ENCODE measurements at places on chromosomes 3 and 15.

DNA sequence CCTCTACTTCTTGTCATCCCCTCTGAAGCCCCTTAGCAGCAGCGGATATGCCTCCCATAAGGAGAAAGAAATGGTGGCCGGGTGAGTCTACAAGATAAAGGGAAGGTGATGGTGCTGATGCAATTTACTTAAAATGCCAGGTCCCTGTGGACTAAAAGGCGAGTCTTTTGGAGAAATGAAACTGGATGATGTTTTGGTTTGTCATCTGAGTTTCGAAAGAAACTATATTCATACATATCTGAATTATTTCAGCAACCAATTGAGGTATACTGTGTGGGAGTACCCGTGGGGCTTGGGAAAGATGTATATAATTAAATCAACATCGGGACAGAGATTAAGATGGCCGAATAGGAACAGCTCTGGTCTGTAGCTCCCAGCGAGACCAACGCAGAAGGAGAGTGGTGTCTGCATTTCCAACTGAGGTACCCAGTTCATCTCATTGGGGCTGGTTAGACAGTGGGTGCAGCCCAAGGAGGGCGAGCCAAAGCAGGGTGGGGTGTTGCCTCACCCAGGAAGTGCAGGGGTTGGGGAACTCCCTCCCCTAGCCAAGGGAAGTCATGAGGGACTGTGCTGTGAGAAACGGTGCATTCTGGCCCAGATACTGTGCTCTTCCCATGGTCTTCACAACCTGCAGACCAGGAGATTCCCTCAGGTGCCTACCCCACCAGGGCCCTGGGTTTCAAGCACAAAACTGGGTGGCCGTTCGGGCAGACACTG lies 210.6 kb upstream of the CHRM5 start:
- no peak for DNase-seq

DNA sequence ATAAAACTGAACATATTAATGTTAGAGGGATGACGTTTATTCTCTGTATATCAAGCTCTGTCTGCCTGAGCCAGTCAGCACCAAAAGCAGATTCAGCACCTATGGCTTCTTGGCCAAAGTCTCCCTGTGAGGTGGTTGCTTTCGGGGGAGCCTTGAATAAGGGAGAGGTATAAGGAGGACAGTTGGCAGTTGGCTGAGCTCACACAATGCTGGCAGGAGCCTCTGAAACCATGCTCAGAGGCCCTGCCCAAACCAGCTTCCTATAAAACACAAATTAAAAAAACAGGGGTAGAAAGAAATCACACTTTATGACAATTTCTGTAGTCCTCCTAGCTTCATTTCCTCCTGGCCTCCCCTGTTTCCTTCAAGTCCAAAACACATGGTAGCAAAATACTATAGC lies 18.8 kb downstream of the ARHGEF3 start:
- DNase-seq, result no peak

GRCh38 chr15:100001405-100001804 lies 268.2 kb upstream of the LYSMD4 start:
- DNase-seq, result peak; percentile 26

GRCh38 chr3:168883145-168883544 lies 780.4 kb downstream of the MECOM start:
- DNase-seq, result no peak

DNA sequence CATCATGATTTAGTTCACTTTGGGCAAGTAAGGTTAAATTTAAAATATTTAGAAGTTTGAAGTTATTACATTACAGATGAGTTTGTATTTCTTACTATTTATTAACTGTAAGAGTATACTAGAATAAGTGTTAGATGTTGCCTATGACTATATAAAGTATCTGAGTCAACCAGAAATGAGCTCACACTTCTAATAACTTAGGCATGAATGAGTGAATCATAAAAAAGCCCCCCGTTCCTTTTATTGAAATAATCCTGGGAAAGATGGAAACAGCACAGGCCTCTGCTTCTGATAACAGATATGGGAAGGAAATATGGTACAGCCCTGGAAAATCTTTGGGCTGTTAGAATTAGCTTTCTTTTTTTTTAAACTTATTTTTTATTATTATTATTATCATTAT lies 66.6 kb upstream of the TGFBR2 start:
- no peak for DNase-seq

DNA sequence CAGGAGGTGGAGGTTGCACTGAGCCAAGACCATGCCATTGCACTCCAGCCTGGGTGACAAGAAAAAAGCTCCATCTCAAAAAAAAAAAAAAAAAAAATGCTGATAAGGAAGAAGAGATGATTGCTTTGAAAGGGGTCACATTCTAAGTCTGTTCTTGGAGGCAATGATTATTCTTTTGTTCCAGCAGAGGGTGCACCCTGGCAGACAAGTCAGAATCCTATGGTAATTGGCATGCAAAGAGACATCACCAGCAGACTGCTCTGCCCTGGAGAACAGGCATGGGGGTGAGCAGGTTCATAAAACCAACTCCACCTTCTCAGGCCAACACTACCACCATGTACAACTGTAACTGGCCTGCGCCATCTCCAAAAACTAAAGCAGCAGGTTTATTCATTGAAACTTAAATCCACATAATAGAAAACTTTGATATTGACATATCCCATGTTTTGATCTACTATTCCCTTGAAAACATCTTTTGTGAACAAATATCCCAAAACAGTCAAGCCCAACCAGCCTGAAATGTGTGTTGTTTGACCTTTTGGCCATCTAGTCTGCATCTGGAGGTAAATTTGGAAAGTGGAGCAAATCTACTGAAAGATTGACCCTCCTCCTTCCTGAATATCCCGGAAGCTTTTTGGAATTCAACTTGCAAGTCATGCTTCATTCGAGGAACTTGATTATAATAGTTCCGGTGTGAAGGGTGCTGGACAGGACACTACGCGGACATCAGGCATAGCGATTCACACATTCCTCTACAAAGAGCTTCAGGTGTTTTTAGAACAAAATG lies 100.3 kb downstream of the MECOM start:
- DNase-seq, result no peak

GRCh38 chr3:46928282-46928681 lies 48.3 kb downstream of the CCDC12 start:
- no peak for DNase-seq

All from spinal cord (tissue), 10 donors.